ENCODE measurements at places on chromosomes 2 and 18.

DNA sequence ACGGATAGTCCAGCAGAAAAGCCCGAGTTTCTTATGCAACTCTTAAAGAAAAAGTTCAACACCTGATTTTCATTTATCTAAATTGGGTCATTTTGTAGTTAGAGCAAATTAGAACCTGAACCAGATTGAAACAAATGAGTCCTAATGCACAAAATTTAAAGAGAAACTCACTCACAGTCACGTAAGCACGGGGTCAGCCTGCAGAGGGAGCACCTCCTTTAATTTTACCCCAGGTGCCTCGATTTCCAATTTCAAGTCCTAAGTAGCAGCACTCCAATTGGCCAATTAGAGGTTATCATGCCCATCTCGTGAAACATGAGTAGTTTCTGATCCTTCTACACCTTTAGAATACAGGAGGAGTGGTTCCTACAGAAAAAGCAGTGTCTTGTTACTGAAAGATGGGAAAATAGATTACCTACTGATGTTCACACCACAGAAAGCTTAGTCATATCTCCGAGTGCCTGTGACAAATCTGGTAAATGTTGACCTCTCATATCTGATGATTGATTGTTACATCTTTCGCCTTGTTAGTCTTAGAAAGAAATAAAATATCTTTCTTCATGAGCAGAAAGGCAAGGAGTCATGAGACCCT, 1929.8 kb upstream of the LRRTM1 start:
- DNase-seq: no peak

GRCh38 chr18:36537289-36537688, 239.8 kb downstream of the FHOD3 start:
- no peak for DNase-seq

GRCh38 chr2:152542995-152543481, 174.2 kb downstream of the PRPF40A start:
- peak; percentile 69 for DNase-seq

GRCh38 chr2:85504778-85505261, 34.1 kb upstream of the MAT2A start:
- DNase-seq: peak; percentile 74

DNA sequence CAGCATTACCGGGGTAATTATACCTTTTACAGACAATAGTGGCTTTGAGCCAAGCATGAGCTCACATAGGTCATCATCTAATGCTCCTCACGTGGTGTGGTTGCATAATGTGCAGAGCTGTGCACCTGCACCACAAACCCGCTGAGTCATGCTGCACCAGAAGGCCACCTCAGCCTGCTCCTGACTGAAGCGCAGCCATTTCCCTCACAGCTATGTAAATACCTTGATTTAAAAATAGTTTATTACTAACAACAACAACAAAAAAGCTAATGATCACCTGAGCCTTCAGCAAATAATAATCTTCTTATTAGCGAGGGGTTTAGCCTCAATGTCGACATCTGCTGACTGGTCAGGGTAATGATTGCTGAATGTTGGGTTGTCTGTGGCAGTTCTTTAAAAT, 238.8 kb downstream of the MBD5 start:
- no peak for DNase-seq

DNA sequence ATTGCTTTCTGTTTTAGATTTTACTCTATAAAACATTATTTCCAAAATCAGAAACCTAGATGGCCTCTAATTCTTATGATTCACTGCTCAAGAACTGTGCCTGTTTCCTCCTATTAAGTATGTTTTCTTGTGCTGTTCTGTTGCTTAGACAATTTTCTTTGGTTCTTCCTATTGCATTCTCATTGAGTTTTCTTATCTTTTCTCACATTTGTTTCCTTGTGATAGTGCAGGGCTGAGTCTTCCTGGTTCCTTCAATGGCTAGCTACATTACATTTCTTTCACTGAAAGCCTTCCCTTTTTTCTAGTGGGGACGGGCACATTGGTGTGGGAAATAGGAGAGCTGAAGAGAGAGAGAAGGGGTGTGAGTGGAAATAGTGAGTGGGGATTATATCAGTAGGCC, 183.4 kb downstream of the CALCRL start:
- no peak for DNase-seq

DNA sequence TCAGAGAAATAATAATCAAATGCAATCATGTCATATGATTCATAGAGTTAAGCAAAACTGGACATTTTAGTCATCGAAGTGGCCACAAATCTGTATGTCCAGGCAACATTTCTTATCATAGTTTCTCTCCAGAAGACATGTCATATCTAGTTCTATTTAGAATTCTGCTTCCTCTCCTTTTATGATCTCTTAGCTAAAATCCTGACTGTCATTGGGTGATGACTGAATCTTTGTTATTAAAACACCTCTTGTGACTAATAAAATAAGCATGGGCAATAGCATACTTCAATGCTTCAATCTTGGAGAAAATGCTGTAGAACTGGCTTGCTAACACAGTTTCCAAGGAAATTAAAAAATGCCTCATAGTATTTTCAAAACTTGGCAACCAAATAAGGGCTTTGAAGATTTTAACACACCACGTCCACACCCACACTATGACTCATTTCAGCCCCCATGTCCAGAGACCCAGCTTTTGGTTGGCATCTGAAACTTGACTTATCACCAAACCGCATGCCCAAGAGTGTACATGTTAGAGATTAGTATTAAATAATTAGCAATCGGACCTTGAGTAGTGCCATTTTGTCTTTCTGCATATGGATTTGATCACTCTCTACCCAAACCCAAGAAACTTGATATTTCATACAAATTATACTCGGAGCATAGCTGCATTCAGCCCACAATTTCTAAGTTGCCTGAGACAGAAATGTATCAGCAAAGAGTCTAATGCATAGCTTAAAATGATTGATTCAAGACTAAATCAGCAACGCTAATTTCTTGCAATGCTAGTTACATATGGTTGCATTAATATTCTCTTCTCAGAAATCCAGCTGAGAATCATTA, 106.5 kb upstream of the ETAA1 start:
- no peak for DNase-seq

- DNase-seq: peak; percentile 62
Measured at GRCh38 chr2:73896362-73897239, 3.8 kb downstream of the ACTG2 start.

GRCh38 chr2:182951948-182952663, 85.7 kb upstream of the FRZB start:
- no peak for DNase-seq

DNA sequence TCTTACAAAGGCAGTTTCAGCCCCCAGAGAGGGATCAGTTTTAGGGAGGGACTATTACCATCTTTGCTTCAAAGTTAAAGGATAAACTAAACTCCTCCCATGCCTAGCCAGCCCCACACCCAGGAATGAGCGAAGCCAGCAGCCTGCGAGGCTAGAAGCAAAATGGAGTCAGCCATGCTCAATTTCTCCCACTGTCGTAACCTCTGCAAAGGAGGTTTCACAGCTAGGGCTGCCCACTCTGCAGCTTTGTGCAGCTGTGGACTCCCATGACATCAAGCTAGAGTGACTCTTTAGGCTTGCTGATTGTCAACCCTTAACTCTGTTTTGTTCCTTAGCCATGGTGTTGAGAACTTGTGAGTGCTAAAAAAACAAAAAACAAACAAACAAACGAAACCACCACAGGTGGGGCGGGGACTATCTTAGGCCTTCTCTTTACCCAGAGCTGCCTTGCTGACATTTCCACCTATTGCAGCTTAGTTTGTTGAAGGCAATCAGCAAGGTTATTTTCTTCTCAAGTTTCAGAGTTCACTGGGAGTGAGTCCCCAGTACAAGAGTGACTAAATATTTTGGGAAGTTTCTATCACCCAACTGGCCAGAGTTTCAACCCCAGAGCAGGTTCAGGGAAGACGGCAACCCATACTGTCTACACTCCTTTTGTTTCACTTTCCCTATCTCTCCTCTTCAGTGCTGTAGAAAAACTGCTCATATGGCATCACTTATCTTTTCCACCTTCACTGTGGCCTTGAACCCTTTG, 592.1 kb downstream of the XIRP2 start:
- no peak for DNase-seq

- no peak for DNase-seq
Measured at GRCh38 chr18:36481201-36481657, 183.7 kb downstream of the FHOD3 start.

DNA sequence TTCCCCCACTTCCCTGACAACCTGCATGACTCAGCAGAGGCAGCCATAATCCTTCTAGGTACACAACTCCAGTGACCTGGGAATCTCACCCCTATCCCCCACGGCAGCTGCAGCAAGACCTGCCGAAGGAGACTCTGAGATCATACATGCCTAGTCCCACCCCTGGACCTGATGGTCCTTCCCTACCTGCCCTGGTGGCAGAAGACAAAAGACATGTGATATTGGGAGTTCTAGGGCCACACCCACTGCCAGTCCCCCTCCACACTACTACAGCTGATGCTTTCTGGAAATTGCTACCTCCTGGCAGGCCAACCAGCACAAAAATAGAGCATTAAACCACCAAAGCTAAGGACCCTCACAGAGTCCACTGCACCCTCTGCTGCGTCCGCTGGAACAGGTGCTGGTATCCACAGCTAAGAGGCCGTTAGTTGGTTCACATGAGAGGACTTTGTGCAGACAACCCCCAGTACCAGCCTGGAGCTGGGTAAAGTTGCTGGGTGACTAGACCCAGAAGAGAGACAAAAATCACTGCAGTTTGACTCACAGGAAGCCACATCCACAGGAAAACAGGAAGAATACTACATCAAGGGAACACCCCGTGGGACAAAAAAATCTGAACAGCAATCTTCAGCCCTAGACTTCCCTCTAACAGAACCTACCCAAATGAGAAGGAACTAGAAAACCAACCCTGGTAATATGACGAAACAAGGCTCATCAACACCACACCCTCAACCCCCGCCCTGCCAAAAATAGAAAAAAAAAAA, 12.5 kb downstream of the MARCO start:
- no peak for DNase-seq
